ENCODE measurements at places on chromosomes 7 and 10.

- no peak for DNase-seq
These were observed 61.8 kb upstream of the SDK1 start for GRCh38 chr7:3239291-3239691.

DNA sequence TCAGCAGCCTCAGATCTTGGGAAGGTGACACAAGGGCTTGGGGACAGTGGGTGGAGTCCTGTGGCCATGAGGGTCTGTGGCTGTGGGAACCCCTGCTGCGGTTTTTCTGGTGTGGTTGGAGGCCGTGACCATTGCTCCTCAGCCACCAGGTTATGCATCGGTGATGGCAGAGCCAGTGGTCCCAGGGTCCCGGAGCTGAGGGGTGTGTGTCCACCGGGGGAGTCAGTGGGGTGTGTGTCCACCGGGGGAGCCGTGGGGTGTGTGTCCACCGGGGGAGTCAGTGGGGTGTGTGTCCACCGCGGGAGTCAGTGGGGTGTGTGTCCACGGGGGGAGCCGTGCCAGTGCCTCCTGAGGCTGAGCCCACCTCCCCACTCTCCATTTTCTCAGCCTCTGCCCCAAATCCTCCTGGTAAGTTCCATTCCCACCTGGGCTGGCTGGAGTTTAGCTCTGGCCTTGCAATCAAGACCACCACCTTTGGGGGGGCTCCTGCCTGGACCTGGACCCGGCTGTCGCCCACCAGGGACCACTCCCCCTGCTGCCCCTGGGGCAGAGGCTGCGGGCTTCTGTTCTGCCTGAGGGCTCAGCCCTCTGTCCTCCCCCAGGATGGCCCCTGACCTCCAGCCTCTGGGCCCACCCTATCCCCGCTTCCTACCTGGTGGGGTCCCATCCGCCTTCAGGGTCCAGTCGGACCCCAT, 143.5 kb downstream of the ELFN1 start:
- DNase-seq = no peak

DNA sequence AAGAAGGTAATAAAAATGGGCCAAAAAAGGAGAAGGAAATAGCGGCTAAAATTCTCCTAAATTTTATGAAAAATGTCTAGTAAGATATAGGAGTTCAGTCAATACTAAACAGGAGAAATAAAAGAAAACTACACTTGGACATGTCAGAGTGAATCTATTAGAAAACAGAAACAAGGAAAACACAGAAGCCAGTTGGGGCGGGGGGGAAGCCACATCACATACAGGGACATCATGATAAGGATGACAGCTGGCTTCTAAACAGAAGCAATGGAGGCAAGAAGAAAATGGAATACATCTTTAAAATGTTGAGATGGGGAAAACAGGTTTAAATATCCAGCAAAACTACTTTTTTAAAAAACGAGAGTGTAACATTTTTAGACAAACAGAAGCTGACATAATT, 77.8 kb downstream of the CUBN start:
- DNase-seq = no peak

GRCh38 chr7:127848241-127848640, 183.0 kb downstream of the LRRC4 start:
- DNase-seq = no peak

- no peak for DNase-seq
These were observed 33.1 kb upstream of the ADD3 start for GRCh38 chr10:109974504-109975191.

DNA sequence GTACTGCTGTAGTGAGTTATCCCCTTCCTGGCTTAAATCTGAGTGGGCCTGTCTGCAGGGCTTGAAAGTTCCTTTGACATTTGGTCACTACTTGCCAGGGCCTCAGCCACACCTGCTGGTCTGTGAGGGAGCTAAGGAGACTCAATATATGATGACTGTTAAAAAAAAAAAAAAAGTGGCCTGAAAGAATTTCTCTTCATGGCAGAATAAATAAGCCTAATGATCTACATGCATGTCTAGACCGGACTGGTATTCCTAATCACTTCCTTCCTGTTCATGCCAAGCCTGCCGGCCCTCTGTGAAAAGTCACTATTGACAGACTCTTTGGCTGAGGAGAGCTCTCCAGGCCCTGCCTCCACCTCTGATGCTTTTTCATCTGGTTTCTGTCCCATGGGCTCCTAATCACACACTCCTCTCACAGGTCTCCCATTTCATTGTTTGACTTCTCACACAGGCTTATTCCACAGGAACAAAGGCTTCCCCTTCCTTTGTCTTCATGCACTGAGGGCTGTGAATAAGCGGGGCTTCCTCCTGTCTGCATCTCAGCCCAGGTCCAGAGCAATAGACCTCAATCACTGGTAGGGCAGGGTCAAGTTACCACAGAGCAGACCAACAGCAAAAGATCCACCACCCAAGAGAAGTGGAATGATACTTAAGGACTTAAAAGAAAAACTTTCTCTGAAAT, 99.1 kb upstream of the SEC61G start:
- no peak for DNase-seq

- DNase-seq = no peak
These were observed 25.3 kb upstream of the LMTK2 start for GRCh38 chr7:98081319-98081718.

DNA sequence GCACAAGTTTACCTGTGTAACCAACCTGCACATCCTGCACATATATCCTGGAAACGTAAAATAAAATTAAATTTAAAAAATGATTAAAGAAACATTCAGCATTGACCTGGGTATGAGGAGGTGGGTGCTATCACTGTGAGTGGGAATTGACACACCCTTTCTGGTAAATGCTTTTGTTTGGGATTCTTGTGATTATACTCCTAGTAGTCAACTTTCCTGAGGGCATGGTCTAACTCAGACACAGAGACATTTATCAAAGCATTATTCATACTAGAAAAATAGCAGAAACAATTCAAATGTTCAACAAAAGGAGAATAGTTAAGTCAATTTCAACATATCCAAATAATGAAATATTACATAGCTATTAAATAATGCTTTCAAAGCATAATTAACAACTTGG, 44.2 kb downstream of the CNNM2 start:
- DNase-seq = no peak

DNA sequence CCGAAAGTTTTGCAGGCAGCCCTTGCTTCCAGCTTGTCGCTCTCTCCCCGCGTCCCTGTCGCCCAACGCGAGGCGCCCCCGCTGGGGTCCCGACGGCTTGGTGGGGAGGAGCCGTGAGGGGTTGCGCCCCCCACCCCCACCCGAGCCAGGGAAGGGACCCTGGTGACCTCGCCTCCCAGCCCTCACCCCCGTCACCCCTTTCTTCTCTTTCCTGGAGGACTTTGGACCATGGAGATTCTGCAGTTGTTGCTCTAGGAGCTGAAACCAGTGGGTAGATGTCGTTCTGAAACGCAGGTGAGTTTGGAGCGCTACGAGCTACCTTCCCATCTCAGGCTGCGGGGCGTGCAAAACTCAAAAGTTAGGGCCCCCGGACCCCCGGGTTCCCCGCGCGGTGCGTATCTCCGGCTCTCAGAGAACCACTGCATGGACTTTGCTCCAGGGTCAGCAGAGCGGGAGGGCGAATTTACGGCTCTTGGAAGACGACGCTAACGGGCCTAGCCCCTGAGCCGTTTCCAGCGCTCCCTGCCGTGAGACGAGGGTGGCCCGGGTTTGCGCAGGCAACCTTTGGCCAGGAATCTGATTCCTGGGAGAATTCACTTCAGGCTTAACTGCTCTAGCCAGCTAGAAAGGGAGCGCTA, 684 bp upstream of the ATXN7L1 start:
- DNase-seq = no peak

GRCh38 chr7:107666790-107667189, 6.2 kb downstream of the SLC26A4 start:
- no peak for DNase-seq

DNA sequence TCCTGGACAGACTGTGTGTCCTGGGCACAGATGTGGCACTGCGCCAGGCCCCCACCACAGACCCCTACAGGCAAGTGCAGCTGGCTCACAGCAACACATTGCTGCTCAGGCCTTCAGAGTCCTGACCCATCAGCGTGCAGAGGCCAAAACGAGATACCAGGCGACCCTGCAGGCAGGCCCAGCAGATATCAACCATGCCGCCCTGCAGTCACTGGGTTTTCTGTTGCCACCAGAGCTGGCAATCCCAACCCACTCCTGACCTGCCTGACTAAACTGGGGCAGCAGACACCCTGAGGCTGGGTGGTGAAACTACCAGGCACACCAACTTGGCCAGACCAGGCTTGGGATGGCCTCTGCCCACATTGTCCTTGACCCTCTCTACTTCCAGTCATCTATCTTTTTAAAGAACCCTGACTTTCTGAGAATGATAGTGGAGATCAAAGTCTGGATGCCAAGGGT, 20.3 kb downstream of the ZCCHC24 start:
- no peak for DNase-seq

GRCh38 chr7:37450035-37450434, 1.4 kb upstream of the ELMO1 start:
- no peak for DNase-seq

DNA sequence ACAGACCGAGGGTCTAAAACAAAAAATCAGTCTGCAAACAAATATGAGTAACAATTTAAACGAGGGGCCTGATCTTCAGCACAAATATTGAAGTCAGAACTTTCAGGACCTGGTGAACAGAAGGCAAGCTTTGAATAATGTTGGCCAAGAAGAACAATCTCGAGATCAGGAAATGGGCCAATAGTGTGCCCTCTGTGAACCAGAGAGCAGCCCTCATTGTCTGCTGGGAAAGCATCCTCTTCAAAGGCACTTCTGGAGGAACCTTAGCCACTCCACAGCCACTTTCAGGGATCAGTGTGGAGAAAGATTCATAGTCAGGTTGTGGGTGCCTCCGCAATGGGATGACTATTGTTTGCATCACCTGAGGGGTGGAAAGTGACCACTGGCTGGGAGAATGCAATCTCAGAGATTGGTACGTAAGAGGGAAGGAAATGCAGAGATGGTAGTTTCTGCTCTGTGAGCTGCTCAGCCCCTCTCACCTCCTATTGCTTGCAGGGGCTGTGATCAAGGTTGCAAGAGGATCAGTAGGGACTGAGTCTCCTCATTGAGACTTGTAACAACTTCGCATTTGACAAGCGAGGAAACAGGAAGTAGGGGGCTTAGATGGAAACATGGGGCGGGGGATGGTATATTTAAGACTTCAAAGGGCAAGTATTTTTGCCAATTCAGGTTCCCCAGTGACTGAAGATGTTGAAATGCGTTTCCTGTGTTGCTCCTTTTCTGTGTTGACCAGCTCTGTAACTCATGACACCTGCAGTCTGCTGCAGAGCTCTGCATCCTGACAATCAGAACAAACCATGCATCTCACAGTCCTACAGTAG, 28.4 kb upstream of the IFRD1 start:
- no peak for DNase-seq

- no peak for DNase-seq
These were observed 323.4 kb downstream of the PARD3 start for GRCh38 chr10:34491678-34492077.

DNA sequence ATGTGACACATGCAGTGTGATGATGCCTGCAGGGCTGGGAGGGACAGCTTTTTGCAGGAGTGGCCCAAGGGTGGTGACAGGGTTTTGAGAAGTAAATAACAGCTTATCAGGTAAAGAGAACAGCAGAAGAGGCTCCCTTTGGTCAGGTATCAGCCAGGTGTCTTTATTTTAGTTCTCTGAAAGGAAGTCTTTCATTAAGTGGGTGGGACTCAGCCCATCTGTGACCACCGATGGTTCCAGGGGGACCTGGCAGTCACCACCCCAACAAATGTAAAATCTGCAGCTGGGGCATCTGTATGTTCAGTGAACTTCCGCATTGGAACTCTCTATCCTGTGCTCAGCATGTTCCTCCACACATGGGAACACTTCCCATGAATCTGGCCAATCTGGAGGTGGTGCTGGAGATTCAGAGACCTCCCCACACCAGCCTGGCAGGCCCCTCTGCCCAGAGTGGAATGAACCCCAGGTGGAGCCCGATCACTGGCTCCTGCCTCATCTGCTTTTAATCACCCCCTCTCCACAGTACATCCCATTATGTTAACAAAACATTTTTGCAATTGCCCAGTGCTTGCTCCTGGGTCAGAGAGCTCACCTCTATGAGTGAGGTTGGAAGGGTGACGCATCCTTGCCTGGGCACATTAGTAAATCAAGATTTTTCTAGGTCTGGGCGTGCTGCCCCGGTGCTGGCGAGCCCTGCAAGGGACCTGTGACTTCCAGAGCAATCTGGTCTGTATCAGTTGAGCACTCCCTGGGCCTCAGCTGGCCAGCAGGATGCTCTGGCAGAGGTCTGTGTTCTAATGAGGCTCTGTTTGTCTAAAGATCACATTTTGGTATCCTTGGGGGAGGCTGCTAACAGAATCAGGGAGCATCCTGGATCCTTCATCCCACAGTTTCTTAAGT, 140.4 kb upstream of the GDF10 start:
- no peak for DNase-seq

- no peak for DNase-seq
These were observed 93.0 kb upstream of the STRIP2 start for GRCh38 chr7:129341212-129341611.

GRCh38 chr7:17854261-17855047, 85.8 kb downstream of the SNX13 start:
- no peak for DNase-seq

- no peak for DNase-seq
These were observed 36.1 kb downstream of the CRHR2 start for GRCh38 chr7:30646154-30646553.

- DNase-seq = no peak
These were observed 69.3 kb downstream of the DLG5 start for GRCh38 chr10:77857272-77857671.

DNA sequence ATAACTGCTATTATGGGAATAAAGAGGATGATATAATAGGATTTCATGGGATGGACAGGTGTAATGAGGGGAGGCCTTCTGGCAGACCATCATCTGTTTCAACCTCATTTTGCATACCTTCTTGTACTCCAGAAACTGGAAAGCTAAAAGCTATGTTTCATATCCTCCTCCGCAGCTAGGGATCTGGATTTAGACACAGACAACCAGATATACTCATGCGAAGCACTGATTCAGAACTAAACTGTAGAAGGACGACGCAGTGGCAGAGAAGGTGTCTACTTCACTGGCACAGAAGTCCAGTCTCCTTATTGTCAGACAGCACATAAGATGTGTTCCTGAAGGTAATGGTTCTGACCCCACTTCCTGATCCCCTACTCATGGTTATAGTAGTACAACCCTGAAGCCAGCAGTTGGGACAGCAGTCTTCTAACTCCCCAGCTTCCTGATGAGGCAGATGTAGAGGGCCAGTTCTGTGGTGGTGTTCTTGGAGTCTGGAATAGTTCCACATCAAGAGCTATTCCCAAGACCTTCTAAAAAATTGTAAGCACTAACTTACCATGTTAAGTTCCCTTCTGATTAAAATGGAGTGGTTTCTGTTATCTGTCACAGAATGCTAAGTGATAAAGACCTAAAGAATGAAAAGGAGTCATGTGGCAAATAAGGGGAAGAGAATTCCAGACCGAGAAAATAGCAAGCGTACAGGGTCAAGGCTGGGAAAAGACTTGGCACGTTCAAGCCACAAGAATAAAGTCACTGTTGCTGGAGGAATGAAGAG, 550.3 kb downstream of the GRM8 start:
- no peak for DNase-seq

GRCh38 chr7:149459540-149460452, 1.1 kb downstream of the ZNF777 start:
- no peak for DNase-seq

GRCh38 chr10:59177031-59177797, 771 bp downstream of the PHYHIPL start:
- DNase-seq = no peak

All from CD4-positive, alpha-beta T cell treated with Interferon alpha-2 for 1 hour (primary cell).